Karpas-422 (cell line): ENCODE measurements at places on chromosomes 2 and 18.

DNA sequence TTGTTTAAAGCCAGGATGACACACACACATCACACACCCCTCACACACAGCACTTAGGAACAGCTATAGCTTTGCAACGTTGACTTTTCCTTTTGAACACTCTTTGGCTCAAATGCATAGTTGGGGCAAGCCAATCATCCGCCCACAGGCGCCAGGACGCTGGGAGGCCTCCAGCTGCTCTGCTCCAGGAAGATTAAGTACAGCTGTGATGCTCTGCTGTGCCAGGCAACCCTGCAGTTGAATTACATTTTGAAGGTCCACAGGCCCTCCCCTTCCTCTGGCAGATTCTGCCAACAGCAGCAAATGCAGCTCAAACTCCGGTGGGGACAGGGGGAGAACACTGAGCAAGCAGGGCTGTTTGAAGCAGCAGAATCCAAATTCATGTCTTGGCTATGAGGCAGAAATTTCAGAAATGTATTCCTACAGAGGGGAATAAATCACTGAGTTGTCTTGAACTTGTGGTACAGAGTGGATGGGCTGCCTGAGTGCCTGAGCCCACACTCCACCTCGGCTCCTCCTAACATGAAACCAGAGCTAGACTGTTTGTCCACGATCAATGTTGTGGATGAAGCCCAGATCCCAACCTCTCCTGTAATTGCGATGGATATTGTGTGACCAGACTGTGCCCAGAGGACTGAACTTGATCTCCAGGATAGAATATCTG is 86.5 kb upstream of the PPP1CB start:
- no peak for DNase-seq

GRCh38 chr2:62785810-62786597 is 80.5 kb downstream of the EHBP1 start:
- DNase-seq = no peak

DNA sequence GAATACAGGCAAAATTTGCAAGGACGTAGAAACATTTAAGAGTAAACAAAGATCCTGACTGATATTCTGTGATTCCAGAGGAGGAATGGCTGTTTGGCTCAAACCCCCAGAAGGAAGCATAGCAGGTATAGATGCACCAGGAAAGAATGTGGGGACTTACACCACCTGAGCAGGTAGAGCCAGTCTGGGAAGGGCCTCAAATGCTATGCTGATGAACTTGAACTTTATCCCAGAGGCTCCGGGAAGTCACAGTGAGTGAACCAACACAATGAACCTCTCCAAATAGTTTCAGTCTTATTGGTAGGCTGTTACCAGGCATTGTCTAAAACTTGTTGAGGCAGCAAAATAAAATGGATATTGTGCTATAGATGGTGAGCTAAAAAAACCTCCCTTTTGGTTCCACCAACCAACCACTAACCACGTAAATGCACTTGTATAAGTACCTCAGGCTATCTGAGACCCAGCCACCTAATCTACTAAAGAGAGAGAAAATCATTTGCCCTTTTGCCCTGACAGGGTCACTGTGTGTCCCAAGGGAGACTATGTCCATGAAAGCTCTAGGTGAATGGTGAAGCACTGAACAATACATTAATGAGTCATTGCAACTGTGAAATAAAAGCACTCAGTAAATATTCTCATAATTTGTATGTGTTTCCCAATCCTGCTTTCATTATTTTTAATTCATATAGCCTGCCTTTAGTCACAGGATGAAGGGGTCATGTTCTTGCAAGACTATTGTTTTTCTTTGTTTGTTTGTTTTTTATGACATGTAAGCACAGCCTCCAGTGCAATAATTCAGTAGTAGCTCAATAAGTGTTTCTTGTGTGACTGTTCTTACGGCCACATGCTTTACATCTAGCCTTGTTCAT is 911.6 kb downstream of the EPHA4 start:
- no peak for DNase-seq

- DNase-seq = no peak
Measured at GRCh38 chr2:85765081-85765731, 11.4 kb downstream of the ATOH8 start.

DNA sequence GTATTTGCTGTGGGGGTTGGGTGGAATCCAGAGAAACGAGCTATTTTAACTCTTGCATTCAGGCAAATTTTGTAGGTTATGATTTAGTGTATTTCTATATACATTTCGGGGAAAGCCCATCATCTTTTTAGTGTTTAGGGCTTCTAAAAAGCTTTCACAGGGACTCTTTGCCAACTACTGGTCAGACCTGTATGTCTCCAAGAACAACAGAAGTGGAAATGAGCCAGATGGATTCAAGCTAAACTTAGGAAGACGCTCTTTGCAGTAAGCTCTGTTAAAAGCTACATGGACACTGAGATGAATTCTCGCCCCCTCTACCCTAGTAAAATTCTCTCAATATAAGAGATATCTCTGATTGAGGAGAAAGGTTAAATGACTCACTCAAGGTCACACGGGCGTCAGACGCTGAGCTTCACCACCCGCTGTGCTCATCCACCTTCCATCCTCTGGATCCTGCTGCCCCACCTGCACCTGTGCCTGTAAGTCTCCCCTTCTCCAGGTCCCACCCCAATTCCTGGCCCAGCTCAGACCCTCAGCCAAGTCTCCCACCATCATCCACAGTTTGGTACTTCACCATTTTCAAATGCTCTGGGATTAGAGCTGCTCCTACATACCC is 85.6 kb downstream of the MARCHF4 start:
- DNase-seq = no peak

DNA sequence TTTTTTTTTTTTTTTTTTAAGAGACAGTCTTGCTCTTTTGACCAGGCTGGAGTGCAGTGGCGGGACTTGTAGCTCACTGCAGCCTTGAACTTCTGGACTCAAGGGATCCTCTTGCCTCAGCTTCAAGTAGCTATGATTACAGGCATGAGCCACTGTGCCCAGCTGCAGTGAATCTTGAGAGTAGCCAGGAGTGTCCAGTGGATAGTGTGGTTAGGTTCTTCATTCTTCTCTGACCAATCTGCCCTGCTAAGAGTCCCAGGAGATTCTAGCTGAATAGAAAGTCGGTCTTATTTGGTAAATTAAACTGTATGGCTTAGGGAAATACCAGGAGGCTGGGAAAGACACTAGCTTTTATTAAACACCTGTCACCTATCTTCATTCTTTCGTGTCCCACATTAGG is 15.3 kb downstream of the USP39 start:
- no peak for DNase-seq

DNA sequence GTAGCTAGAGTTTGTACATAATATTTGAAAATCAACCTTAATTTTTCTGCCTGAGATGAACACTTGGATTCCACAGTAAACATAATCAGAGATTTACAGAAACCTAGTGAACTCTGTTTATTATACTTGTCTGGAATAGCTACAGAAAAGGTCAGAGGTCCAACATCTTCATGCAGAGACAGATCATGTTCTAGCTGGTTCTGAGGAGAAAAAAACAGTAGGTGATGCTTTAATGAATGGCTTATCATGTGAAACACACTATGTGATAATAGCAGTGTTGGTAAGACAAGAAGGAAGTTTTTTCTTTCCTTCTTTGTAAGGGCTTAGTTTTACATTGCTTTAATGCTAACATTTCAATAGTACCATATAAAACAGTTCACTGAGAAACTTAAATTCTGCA is 846.4 kb upstream of the ZEB2 start:
- DNase-seq = no peak

DNA sequence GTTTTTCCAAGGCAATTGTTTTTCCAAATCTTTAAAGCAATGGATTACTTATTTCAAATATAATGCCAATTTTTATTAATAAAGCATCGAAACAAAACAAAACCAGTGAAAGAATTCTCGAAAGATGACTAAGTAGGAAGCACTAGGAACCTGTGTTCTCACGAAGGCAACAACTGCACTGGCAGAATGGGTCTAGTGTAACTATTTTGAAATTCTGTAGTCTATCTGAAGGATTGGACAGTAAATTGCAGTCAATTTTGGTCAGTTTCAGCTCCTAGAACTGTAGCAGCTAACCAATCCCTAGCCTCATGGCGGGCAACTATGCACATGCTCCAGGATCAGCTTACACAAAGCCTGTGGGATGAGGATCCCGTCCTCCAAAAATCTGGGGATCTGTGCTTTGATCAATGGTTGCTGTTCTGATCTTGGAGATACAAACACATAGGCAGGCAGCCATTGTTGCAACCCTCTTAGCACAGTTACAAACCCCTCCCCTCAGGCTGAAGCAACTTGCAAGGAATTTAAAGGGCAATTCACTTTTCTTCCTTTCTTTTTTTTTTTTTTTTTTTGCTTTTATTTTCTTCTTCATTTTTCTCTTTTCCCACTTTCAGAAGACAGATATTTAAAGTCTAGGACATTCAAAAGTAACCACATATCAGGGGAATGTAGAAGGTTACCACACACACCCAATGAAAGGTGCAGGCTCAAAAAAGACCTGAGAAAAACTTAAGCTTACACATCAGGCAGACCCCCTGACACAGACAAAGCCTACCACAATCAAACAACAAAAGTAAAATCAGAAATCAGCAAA is 147.6 kb downstream of the THADA start:
- no peak for DNase-seq

- DNase-seq = peak; percentile 73
Measured at GRCh38 chr2:164538240-164538866, 82.9 kb downstream of the GRB14 start.

DNA sequence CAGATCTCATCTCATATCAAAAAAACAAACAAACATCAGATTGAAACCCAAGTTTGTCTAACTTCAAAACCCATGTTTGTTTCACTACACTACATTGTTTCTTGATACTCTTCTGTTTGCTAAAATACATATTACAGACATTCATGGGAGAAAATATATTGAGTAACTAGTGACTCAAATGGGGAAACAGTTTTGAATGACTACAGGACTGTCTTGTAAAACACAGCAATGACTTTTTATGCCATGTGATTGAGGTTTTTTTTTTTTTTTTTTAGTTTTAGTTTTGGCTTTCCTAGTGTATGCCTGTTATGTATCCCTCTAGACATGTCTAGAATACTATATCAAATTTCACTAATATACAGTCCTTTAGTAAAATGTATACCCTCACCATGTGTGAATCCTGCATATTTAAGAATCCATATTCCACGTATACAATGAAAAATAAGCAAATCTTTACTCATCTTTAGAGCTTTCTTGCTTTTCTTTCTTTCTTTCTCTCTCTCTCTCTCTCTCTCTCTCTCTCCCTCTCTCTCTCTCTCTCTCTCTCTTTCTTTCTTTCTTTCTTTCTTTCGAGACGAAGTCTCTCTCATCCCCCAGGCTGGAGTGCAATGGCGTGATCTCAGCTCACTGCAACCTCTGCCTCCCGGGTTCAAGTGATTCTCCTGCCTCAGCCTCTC is 46.6 kb upstream of the SERTAD2 start:
- no peak for DNase-seq

GRCh38 chr2:238743243-238744065 is 104.4 kb upstream of the TWIST2 start:
- peak; percentile 35 for DNase-seq

DNA sequence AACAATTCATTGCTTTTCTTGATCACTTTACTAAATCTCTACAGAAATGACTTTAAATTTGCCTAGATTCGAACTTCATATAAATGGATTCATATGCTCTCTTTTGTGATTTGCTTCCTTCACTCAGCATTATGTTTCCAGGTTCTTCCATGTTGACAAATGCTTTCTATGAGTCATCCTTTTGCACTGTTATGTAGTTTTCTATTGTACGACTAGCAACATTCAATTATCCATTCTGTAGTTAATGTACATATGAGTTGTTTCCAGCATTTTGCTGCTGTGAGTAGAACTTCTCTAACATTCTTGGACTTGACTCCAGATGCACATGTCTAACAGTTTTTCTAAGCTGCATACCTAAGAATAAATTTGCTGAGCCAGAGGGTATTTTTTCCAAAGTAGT is 66.5 kb upstream of the NEUROD1 start:
- no peak for DNase-seq

GRCh38 chr18:54257015-54257414 is 12.3 kb upstream of the POLI start:
- no peak for DNase-seq

- peak; percentile 67 for DNase-seq
Measured at GRCh38 chr2:20676353-20677215, 9.6 kb downstream of the GDF7 start.

DNA sequence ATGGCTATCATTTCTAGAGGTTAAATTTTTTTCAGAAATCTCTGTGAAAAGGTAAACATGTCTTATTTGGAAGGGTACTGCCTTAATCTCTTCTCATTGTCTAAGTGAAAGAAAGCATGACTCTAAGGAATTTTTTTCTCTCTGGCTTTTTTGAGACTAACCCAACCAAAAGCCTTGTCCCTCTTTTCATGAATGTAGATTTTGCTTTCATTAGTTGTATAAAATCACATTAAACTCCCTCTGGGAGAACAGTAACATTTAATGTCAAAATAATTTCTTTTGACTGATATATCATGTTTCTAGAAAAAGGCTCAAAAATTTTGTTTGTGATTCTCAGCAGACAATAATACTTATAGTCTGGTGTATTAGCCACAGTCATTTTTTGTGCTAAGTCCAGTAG is 168.4 kb upstream of the SPOPL start:
- no peak for DNase-seq

GRCh38 chr2:201559067-201559710 is 84.1 kb downstream of the TMEM237 start:
- no peak for DNase-seq

- no peak for DNase-seq
Measured at GRCh38 chr18:73843455-73843854, 304.2 kb downstream of the FBXO15 start.

GRCh38 chr2:183214680-183215079 is 90.4 kb downstream of the NUP35 start:
- DNase-seq = peak; percentile 57

GRCh38 chr2:43569921-43570320 is 25.9 kb downstream of the THADA start:
- DNase-seq = no peak

GRCh38 chr2:69588403-69588802 is 55.1 kb downstream of the AAK1 start:
- no peak for DNase-seq

DNA sequence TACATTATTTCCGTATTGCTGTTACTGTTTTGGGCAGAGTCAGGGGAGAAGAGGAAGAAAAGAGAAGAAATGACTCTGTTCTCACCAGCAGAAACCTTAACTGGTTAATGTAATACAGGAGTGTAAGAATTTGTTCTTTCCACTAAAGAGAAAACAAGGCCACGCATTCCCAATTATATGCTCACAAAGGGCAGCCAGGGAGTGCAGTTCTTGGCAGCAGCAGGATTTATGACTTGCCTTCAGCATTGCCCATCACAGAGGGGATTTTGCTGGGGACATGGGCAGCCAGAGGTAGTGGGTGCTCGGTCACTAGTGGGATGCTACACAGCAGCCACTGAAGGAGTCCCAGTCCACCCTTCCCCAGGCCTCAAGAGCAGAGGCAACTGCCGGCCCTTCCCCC is 18.4 kb downstream of the MREG start:
- no peak for DNase-seq
